ENCODE measurements at places on chromosomes 7 and 10.

DNA sequence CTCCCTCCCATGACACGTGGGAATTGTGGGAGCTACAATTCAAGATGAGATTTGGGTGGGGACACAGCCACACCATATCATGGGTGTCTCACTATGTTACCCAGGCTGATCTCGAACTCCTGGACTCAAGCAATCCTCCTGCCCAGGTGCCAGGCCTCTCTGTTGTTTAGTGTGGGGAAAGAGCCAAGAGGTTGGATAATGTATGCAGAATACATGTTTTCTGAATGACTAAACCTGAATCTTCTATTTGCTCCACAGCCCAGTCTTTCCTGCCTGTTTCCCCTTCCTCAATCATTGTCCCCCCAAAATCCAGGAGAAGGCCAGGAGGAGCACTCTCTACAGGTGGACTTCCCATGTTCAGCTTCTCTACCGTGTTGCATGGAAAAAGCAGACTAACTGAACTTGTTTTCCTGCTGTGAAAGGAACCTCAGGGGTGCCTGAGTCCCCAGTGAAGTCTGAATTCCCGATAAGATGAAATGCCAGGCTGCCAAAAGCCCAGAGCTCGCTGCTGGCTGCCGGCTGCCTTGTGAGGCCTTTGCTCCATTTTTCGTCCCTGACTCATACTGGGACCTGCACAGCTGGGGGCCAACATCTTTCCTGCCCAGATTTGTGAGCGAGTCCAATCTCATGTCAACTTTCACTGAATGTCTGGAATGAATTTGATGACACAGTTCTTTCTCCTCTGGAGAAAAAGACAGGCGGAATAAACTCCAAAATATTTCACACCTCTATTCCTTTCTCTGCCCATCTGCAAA lies 588.0 kb downstream of the CALN1 start:
- no peak for DNase-seq

- no peak for DNase-seq
Measured at GRCh38 chr10:133204226-133205015, 25.6 kb upstream of the UTF1 start.

DNA sequence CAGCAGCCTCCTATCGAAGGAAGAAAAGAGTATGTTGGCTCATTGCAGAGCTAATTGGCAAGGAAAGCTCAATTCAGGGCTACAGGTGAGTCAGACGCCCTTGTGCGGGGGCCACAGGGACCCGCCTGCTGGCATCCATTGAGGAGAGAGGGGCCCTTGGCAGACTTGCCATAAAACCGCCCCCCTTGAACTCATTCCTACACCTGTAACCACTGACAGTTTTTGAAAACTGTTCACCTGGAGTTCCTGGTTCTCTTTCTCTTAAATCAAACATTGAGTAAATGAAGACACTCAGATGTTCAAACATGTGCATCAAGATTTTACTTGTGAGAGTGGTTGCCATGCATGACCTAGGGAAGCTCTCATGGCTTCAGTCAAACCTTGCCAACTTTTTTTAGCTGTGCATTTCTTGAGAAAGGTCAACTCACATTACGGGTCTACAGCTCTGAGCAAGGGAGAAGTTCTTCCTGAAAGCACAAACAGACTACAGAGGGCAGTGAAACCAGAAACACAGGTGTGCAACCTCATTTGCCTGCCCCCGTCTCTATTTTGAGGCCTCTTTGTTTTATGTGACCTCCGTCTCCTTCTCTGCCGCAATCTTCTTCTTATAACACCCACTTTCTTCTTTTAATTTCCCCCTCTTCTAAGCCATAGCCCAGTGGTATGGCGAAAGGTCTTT lies 87.8 kb downstream of the TBXAS1 start:
- DNase-seq: peak; percentile 31

GRCh38 chr10:22321924-22322640 lies 1.2 kb downstream of the BMI1 start:
- no peak for DNase-seq

GRCh38 chr10:50636618-50637579 lies 13.1 kb upstream of the SGMS1 start:
- no peak for DNase-seq

DNA sequence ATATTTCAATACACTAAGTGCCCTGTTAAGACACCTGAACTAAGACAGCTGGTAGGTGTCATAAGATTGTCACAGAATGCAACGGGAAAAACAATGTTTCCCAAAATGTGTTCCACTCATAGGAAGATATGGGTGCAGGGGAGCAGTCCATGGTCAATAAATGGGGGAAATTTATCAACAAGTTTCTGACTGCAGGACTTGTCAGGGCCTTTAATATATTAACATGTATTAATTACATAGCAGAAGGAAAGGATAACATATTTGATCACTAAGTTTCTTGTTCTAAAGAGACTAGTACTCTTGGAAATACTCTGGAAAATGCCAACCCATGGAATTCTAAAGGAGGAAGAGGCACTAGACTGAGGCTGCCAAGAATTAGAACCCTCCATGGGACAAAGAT lies 6.7 kb downstream of the RBP3 start:
- no peak for DNase-seq

- DNase-seq: no peak
Measured at GRCh38 chr7:90092506-90092905, 61.8 kb upstream of the STEAP1 start.

DNA sequence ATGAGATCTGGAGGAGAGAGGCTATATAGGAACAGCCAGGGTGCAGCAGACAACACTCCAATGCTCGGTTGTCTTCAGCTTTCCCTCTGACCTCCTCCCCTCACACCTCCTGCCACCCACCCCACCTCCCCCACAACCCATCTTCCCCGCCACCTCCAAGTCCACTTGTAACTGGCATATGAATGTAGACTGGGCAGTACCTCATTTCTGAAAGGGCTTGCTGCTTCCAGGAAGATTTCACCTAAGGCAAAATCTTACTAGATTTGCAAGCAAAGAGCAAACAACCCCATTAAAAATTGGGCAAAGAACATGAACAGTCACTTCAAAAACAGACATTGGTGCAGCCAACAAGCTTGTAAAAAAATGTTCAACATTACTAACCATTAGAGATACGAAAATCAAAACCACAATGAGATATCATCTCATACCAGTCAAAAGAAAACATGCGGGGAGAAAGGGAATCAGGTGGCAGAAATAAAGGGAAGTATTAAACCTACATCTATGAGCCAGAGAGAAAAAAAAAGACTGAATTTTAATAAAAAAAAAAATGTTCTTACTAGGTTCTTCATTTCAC lies 164.6 kb upstream of the C1GALT1 start:
- DNase-seq: no peak

- DNase-seq: no peak
Measured at GRCh38 chr10:69048103-69048502, 39.8 kb upstream of the SRGN start.

DNA sequence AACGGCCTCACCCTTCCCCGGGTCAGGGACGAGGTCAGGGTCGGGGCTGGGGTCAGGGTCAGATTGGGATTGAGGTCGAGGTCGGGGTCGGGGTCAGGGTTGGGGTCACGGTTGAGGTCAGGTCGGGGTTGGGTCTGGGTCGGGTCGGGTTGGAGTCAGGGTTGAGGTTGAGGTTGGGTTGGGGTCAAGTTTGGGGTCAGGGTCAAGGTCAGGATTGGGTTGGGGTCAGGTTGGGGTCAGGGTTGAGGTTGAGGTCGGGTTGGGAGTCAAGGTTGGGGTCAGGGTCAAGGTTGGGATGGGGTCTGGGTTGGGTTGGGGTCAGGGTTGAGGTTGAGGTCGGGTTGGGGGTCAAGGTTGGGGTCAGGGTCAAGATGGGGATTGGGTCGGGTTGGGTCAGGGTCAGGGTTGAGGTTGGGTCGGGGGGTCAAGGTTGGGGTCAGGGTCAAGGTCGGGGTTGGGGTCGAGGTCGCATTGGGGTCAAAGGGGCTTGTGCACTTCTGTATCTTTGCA lies 131.4 kb downstream of the VIPR2 start:
- DNase-seq: no peak

- DNase-seq: no peak
Measured at GRCh38 chr7:3267966-3268690, 32.9 kb upstream of the SDK1 start.

- DNase-seq: no peak
Measured at GRCh38 chr7:47149971-47150370, 431.9 kb downstream of the TNS3 start.

DNA sequence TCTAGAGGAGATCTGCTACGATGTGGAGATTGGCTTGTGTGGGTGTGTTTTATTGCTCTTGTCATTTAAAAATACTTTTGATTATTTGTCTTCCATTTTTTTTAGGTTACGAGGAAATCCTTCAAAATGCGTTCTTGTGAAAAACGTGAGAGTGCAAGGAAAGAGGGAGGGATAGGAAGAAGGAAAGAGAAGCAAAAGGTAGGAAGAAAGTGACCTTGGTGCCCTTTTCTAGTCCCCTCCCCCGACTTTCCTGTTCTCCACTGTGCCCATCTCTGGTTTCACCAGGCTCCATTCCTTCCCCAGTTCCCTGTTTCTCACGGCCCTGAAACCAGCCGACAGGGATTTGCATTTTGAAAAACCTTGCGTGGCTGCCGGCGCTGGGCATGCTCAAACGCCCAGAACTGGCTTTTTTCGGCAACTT lies 506 bp upstream of the GNAI1 start:
- DNase-seq: no peak

- no peak for DNase-seq
Measured at GRCh38 chr10:13773043-13773442, 186.3 kb downstream of the PRPF18 start.

DNA sequence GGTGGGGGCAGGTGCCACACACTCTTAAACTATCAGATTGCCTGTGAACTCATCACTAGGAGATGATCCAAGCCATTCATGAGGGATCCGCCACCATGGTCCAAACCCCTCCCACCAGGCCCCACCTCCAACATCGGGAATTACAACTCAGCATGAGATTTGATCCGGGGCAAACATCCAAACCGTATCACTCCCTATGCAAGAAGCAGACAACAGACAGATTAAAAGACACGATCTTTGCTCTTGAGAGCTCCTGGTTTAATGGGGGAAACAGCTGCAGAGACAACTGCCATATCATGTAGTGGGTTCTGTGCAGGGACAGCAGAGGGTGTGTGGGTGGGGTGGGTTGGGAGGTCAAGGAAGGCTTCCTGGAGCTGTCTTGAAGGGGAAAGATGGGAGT lies 123.6 kb downstream of the EMX2 start:
- DNase-seq: no peak

- no peak for DNase-seq
Measured at GRCh38 chr7:31476073-31476745, 37.7 kb upstream of the ITPRID1 start.

DNA sequence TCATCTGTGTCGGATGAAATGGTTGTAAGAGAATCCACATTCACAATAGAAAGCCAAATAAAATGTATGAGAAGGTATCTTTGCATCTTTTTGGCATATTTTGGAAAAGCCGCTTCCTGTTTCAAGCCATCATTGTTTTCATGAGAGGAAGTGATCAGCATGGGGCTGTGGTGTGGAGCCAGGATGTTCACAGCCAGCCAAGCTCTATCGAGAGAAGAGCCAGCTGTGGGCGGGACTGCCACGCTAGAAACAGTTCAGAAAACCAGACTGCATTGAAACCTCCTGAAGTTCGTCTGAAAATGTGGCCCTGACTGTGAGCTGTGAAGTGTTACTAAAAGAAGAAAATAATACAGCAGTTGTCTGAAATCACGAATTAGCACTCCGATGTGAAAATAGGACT lies 21.2 kb upstream of the NPS start:
- no peak for DNase-seq

DNA sequence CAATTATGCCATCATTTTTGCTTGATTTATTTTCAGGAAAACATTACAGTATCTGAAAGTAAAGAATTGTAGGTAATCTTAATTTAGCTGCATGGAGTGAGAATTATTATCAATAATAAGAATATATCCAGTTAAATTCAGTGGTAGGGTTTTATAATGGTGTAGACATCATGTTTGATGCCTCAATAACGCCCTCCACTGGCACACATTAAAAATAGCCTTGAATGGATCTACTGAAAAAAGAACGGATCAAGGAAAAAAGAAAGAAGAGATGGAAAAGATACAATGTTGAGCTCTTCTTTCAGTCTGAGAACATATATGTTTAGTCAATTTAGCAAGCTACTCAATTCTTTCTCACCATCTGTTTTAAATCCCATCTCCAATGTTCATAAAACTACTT lies 319.2 kb downstream of the CDC14C start:
- no peak for DNase-seq

- no peak for DNase-seq
Measured at GRCh38 chr10:121171825-121172787, 320.9 kb downstream of the WDR11 start.

- DNase-seq: no peak
Measured at GRCh38 chr7:5489991-5490536, 66.4 kb upstream of the TNRC18 start.

DNA sequence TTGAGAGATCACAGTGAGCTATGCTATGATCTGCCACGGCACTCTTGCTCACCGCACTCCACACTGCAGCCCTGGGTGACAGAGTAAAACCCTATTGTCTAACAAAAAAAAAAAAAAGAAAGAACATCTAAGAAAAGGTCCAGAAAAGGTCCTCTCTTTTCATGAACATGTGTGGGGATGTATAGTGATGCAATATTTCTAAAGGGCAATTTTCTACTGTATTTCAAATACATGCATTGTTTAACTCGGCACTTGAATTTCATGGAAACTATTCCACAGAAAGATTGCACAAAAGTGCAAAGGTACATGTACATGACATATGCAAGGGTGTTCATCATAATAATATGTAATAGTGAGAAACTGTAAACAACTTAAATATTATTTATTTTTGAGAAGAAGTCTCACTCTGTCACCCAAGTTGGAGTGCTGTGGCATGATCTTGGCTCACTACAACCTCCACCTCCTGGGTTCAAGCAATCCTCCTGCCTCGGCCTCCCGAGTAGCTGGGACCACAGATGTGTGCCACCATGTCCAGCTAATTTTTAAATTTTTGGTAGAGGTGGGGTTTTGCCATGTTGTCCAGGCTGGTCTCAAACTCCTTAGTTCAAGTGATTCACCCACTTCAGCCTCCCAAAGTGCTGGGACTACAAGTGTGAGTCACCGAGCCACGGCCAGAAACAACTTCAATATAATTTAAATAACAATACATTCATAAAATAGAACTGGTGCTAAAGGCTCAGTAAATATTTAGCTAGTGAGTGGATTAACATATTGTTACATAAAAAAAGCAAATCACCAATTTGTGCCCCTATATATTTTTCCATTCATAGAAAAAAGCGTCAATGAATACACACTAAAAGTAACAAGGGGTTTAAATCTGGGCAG lies 1.3 kb upstream of the PPRC1 start:
- DNase-seq: no peak

- no peak for DNase-seq
Measured at GRCh38 chr10:9437131-9437530, 1382.6 kb downstream of the GATA3 start.
